ENCODE measurements at places on chromosomes 6 and 20.

- no peak for DNase-seq
These were observed 50.5 kb upstream of the FRMD1 start for GRCh38 chr6:168129292-168130167.

DNA sequence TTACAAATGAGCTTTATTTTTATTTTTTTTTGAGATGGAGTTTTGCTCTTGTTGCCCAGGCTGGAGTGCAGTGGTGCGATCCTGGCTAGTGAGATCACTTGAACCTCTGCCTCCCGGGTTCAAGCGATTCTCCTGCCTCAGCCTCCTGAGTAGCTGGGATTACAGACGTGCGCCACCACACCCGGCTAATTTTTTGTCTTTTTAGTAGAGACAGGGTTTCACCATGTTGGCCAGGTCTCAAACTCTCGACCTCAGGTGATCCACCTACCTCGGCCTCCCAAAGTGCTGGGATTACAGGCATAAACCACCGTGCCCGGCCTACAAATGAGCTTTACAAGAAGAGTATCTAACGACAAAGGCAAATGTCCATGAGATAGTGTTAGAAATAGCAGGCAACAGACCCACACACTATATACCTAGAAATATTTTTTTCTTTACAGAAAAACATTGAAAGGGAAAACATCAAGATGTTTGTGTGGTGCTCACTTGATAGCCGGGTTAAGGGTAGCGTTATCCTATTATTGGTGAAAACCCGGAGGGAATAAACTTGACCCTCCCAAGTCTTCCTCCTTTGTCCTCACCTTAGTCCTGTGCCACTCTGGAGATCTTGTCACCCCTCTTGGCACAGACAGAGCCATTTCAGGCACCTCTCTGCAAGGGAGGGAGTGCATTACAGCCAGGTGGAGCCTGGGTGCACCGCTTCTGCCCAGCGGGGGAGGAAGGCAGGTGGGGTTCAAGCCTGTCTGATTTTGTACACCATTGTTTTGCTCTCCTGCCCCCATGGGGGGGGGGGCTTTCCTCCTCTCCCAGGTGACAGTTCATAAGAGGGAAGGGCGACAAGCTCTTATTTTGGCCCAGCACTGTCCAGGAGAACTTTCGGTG, 21.0 kb upstream of the AVP start:
- no peak for DNase-seq

DNA sequence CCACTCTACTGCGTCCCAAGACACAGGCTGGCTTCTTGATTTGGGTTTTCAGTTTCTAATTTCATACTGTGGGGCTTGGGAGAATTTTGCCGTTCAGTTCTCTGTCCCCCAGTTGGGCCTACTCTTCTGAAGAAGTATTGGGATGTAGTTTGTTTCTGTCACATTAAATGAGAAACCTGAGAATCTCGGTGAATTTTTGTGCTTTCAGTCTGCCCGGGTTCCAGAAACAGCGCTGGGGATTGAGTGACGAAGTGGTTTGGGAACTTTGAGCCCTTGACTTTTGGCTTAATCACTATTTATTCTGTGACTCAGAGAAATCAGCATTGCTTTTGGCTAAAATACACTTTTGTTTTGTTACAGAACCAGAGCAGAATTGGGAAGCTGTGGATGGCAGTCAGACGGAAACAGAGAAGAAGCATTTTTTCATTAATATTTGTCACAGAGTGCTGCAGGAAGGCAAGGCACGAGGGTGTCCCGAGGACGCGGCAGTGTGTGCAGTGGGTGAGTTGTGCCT, 74.0 kb downstream of the IGF2R start:
- no peak for DNase-seq

DNA sequence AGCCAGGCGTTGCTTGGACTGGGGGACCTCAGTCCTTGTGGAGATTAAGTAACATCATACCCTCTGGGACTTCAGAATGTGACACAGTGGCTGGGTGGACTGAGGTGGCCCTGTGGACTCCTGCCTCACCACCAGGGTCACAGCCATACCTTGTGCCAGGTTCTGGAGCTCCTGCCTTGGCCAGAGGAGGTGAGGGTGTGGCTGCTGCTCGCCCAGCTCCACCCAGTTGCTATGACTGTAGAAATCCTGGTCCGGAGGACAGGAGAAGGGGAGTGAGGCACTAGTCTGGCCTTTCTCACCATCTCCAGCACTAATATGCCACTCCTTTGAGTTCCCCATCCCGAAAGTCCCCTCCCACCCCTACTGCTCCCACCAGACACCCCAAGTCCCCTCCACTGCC, 1.9 kb downstream of the VWA7 start:
- no peak for DNase-seq

DNA sequence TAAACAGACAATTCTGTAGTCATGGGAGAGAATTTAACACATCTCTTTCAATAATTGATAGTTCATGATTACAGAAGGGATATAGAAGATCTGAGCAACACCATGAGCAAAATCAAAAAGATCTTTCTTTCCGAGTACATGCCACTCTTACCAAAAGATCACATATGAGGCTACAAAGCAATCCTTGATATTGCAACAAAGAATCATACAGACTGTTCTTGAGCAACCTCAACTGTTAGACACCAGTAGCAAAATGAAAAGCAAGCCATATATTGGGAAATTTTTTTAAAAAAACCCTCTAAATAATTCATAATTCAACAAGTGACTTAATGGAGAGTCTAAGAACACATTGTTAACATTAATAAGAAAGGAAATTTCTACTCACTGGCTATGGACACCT, 3.6 kb upstream of the CD83 start:
- DNase-seq, result peak; percentile 94

GRCh38 chr6:155406801-155407200, 48.8 kb downstream of the NOX3 start:
- no peak for DNase-seq

GRCh38 chr6:13298446-13298845, 29.9 kb downstream of the TBC1D7 start:
- no peak for DNase-seq

DNA sequence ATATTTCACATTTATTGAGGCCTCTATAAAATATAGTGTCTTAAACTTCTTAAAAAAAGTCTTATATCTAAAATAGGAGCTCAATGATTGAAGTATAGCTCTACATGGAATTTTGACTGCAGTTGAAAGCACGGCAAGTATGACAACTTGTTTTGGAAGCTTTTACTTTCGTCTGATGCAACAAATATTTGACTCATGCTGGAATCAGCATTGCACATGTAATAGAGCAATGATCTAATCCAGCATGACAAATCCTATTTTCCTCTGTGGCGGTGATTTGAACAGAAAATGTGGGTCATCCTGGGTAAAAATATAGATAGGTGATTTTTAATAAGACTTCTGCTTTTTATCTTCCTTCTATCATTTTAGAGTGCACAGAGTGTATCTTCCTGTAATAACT, 111.6 kb downstream of the TINAG start:
- no peak for DNase-seq

DNA sequence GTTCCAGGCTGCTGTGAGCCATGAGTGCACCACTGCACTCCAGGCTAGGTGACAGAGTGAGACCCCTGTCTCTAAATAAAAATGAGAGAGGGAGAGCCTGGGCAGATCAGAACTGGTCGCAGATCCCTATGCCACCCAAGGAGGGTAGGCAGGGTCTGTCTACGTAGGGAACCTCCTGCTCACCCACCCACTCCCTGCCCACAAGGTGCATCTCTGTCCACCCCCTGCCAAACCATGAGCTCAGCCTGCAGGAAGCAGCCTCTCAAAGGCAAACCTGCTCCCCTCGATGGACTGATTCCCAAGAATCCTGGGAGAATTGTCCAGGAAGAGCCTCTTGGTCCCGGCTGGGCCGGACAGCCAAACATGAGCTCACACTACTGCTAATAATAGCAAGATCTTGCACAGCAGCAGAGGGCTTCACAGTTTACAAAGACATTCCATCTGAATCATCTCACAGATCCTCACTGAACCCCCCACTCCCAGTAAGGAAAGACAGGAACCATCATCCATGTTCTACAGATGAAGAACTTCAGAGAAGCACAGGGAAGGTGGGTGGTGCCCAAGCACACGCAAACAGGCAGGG, 27.8 kb upstream of the TLDC2 start:
- no peak for DNase-seq

DNA sequence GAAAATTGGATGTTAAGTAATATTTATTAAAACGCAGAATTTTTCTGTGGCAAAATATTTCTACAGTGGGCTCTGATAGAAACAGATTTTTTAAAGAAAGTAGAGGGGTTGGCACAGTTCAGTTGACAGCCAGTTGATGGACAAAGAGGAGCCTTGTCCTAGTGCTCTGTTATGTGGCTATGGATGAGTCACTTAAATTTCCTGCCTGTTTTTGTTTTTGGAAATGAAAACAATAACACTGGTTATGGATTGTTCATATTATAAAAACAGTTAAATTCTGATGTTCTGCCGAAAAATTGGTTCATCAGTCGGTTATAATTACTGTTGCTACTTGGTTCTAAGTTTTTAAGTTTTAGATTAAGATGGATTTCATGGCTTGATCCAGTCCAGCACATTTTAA, 42.8 kb downstream of the MYO6 start:
- no peak for DNase-seq

GRCh38 chr20:62925420-62926228, 681 bp downstream of the DIDO1 start:
- no peak for DNase-seq

DNA sequence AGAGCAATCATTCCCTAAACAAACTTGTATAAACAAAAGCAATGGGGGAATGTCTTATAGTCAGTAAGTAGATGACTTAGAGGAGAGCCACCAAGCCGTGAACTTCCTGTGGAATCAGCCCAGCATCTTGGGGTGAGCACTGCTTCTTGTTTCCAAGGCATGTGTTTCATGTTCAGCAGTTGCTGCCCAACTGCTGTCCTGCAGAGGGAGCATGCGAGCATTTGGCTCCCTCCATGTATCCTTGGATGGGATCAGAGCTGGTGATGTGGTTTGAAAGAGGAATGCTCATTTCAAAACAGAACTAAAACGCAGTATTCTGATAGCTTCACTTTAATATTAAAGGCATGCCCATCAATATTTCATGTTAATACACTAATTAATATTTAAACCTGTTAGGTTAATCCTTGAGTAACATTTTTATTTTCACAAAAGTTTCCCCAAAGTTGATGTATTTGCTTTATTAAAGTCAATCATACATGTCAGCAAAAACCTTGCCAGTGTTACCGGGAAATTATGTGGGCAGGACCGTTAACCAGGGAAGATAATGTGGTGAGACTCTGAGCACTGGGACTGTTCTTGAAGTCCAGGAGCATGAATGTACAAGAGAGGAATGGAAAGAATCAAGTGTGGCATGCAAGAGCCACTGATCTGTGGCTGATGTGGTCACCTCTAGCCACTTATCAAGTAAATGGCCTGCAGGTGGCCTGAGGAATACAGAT, 172.1 kb upstream of the GGTLC1 start:
- peak; percentile 25 for DNase-seq

- no peak for DNase-seq
These were observed 91.3 kb upstream of the TNFAIP3 start for GRCh38 chr6:137775720-137776119.

DNA sequence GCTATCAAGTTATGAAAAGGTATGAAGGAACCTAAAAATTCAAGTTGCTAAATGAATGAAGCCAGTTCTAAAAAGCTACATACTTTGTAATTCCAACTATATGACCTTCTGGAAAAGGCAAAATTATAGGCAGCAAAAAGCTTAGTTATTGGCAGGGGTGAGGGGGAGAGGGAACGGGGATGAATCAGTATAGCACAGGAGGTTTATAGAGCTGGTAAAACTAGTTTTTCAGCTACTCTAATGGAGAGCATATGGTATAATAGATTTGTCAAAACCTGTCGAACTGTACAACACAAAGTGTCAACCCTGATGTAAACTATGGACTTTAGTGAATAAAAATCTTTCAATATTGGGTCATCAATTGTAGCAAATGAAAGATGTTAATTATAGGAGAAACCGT, 18.7 kb downstream of the MANEA start:
- no peak for DNase-seq

- no peak for DNase-seq
These were observed 76.5 kb upstream of the EZR start for GRCh38 chr6:158895661-158896060.

GRCh38 chr6:25336996-25337395, 57.8 kb downstream of the CARMIL1 start:
- DNase-seq, result no peak

DNA sequence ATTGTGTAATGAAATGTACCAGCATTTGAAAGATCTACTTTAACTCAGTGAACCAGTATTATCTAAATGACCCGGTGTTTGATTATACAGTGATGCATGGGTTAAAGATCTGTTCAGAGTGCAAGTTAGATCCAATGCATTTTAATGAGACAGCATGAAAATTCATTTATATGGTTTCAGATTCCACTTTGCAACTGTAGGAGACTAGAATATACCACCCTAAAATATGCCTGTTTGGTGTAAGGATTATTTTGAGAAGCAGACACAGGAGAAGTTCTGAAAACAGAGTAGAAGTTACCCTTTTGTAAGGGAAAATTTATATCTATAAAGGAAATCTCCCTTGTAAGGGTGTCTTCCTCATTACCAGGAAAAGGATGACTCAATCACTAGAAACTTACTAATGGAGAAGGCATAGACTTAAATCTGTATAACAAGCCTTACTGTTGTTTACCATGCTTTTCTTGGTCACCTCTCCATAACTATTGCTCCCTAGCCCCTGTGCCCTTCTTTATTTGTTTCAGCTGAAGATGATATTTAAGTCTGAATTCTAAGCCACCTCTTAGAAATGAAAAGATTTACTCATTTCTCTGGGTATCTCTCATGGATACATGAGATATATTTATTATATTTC, 105.4 kb downstream of the NCOA3 start:
- DNase-seq, result peak; percentile 4

DNA sequence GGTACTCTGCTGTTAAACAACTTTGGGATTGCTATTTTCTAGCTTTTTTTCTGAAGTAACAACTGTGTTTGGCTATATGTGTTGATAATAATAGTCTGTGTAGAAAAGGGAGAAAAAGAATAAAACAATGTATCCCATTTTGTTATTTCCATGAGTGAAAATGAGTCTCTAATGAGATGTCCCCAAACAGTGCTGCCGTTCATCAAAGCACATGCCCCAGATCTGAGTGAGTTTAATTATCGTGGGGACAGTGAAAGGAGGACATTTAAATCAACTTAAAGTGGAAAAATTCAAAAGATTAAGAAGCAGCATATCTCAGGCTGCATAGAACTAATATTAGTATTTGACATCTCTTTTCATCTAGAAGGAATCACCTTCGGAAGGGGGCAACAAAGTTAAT, 59.6 kb downstream of the NCOA7 start:
- no peak for DNase-seq

GRCh38 chr20:60171738-60172137, 213.5 kb downstream of the CDH26 start:
- DNase-seq, result no peak

- DNase-seq, result no peak
These were observed 17.5 kb upstream of the PANK2 start for GRCh38 chr20:3871550-3872265.

GRCh38 chr20:35146299-35146919, 727 bp downstream of the EDEM2 start:
- DNase-seq, result peak; percentile 2

- peak; percentile 59 for DNase-seq
These were observed 43.0 kb upstream of the PTGIS start for GRCh38 chr20:49610691-49611538.

Measured in AML-193 (cell line).